Glutamatergic neuron (in vitro differentiated cells): ENCODE measurements at places on chromosomes 5 and 9.

- no peak for DNase-seq
- no peaks in the 10 kb centered on the region for H3K36me3 ChIP-seq
- no peak overlapping the region for H3K27ac ChIP-seq
- H3K27me3 ChIP-seq: peaks cover 5% of the 10 kb centered on the region
- H3K4me1 ChIP-seq: peaks cover 28% of the 10 kb centered on the region
Observed at GRCh38 chr5:54533541-54534190, 16.1 kb downstream of the SNX18 start.

DNA sequence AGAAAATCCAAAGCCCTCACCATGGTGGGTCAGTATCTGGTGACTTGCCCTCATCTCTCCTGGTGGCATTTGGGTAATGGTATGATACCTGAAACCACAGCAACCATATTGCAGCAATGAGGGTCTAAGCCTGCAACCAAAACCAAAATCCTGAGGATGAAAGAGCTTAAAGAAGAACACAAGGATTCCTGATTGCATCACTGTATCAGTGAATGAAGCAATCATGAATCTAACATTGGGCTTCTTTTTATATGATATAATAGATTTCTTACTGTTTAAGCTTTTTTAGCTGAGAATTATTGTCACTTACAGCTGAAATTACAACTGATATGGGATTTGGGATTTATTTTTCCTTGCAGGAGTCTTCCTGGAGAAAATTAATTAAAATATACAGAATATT, 269.9 kb downstream of the MEF2C start:
- no peak overlapping the region for H3K4me3 ChIP-seq
- peak overlapping the region; percentile 34 for H3K27ac ChIP-seq
- no peak for DNase-seq
- H3K27me3 ChIP-seq: peaks cover 3% of the 10 kb centered on the region
- H3K4me1 ChIP-seq: no peaks in the 10 kb centered on the region

DNA sequence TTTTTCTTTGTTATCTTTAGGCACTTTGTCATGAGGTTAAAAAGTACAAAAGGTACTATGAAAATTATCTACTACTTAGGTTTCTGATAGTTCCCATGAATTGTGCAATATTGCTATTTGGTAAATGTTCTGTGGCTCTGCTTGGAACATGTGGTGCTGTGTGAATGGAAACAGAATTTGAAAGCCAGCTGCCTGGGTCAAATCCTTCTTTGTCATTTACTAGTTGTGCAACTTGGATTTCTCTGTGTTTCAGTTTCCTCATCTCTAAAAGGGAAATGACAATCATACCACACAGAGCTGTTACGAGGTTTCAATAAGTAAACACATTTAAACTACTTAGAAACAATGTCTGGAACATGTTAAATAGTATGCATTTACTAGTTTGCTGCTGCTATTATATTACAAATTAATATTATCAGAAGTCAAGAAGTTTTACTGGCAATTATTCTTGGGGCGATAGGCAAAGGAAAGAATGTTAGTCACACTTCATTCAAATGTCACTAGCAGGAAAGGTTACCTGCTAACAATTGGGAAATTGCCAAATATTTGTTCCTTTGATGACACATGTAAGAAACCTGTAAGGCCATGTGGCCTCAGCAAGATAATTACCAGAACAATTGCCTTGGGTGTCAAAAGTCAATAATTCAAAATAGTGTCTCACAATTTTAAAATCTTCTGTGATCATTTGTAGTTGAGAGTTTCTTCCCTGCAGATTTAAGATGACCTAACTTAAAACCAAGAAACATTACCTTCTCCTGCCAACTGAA, 184.8 kb downstream of the KIAA0825 start:
- H3K27ac ChIP-seq: no peak overlapping the region
- H3K4me1 ChIP-seq: no peaks in the 10 kb centered on the region
- no peaks in the 10 kb centered on the region for H3K36me3 ChIP-seq

- no peak for DNase-seq
- peaks cover 3% of the 10 kb centered on the region for H3K4me1 ChIP-seq
- H3K36me3 ChIP-seq: no peaks in the 10 kb centered on the region
- no peak overlapping the region for H3K27ac ChIP-seq
- no peak overlapping the region for H3K4me3 ChIP-seq
Observed at GRCh38 chr5:78755822-78756429, 107.4 kb upstream of the LHFPL2 start.

DNA sequence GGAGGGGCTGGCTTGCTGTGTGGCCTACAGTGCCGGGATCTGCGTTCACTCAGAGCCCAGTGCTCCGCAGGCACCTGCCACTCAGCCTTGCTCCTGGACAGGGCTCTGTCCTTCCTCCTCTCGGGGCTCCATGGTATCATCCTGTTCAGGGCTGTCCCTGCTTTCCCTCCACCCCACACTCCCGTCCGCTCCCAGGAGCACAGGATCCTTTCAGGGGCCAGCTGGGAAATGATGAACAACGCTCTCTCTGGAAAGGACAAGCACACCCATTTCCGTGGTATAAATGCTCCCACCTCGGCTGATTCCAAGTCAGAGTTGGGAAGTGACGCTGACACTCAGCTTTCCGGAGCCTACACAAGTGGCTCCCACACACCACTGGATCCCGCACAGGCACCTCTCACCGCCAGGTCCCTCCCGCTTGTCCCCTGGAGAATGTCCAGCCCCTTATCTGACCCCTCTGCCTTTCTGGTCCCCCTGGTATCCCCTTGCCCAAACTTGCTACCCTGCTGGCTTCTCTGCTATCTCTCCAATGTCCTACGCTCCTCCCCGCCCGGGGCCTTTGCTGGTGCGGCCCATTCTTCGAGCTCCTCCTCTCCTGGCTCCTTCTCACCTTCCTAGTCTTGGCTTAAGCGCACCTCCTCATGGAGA, 21.3 kb downstream of the HMCN2 start:
- peaks cover 14% of the 10 kb centered on the region for H3K4me1 ChIP-seq
- H3K27me3 ChIP-seq: peaks cover 7% of the 10 kb centered on the region
- H3K4me3 ChIP-seq: no peak overlapping the region
- no peak for DNase-seq
- H3K27ac ChIP-seq: peak overlapping the region; percentile 22

GRCh38 chr9:101415578-101415977, 16.9 kb downstream of the ZNF189 start:
- no peak overlapping the region for H3K27ac ChIP-seq
- H3K36me3 ChIP-seq: peaks cover 27% of the 10 kb centered on the region
- no peak for DNase-seq
- H3K27me3 ChIP-seq: no peaks in the 10 kb centered on the region

DNA sequence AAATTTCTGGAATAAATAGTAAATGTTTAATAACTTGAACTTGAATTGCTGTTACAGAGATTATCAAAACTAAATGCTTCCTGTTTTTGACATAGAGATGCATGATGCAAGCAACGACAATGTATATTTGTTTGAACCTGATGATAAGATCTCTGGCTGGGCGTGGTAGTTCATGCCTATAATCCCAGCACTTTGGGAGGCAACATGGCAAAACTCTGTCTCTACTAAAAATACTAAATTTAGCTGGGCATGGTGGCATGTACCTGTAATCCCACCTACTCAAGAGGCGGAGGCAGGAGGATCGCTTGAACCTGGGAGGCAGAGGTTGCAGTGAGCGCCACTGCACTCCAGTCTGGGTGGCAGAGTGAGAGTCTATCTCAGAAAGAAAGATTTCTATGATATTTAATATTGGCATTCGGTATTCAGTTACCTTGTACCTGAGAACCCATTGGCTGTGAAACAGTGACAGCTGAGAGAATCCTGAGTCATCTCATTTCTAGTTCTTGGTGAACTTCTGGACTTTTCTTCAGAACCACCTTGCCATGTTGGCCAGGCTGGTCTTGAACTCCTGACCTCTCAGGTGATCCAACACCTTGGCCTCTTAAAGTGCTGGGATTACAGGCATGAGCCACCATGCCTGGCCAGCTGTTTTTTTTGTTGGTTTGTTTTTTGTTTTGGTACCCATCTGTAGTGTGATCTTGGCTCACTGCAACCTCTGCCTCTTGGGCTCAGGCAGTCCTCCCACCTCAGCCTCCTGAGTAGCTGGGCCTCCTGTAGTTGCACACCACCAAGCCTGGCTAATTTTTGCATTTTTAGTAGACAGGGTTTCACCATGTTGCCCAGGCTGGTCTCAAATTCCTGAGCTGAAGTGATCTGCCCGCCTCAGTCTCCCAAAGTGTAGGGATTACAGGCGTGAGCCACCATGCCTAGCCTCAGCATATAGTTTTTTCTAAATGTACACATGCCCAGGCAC, 10.0 kb upstream of the FGF18 start:
- peaks cover 8% of the 10 kb centered on the region for H3K36me3 ChIP-seq
- H3K27me3 ChIP-seq: no peaks in the 10 kb centered on the region
- H3K4me3 ChIP-seq: no peak overlapping the region
- no peak overlapping the region for H3K27ac ChIP-seq
- DNase-seq: no peak

DNA sequence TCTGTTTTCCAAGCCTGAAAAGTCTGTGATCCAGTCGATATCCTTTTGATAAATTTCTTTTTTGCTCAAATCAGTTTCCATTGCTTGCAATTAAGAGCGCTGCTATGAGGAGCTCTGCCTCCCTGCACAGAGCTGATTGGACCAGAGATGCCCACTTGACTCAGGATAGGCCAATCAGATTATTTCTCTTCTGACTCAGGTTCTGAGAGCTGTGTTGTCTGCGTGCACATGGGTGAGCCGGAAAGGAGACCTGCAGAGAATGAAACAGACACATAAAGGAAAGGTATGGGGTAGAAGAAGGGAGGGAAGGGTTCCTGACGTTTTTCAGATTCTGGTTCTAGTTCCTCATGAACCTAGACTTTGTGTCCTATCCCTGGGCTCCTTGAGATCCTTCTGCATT, 15.8 kb upstream of the FABP6 start:
- DNase-seq: no peak
- H3K4me3 ChIP-seq: no peak overlapping the region
- H3K27ac ChIP-seq: no peak overlapping the region
- H3K36me3 ChIP-seq: no peaks in the 10 kb centered on the region
- no peaks in the 10 kb centered on the region for H3K27me3 ChIP-seq

DNA sequence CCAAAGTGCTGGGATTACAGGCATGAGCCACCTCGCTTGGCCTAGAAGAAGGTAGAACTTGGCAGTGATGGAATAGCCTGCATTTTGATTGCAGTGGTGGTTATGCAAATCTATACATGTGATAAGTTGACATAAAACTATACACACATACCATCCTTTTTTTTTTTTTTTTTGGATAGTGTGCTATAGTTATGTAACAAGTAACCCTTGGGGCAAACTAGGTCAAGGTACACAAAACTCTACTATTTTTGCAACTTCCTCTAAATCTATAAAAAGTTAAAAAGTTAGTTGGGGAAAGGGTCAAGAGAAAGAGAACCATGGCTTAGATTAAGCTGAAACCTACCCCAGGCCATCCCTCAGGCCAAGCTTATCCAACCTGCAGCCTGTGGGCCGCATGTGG, 11.1 kb downstream of the TRIM14 start:
- H3K4me3 ChIP-seq: no peak overlapping the region
- no peaks in the 10 kb centered on the region for H3K27me3 ChIP-seq
- no peak for DNase-seq
- no peaks in the 10 kb centered on the region for H3K4me1 ChIP-seq
- no peak overlapping the region for H3K27ac ChIP-seq

GRCh38 chr5:136073714-136074529, 45.1 kb downstream of the TGFBI start:
- H3K4me3 ChIP-seq: no peak overlapping the region
- peak overlapping the region; percentile 62 for H3K27ac ChIP-seq
- peaks cover 40% of the 10 kb centered on the region for H3K4me1 ChIP-seq
- H3K36me3 ChIP-seq: peaks cover 7% of the 10 kb centered on the region
- DNase-seq: no peak
